NCI-H1105 treated with DMSO at 0.1 percent for 48 hours (cell line): ENCODE measurements at places on chromosomes 4 and X.

- no peak for DNase-seq
These were observed 54.1 kb downstream of the CCNI start for GRCh38 chr4:77021614-77022089.

GRCh38 chr4:24594887-24595286 lies 10.5 kb upstream of the DHX15 start:
- no peak for DNase-seq

GRCh38 chr4:76579596-76580375 lies 144.8 kb downstream of the SHROOM3 start:
- peak; percentile 79 for DNase-seq

DNA sequence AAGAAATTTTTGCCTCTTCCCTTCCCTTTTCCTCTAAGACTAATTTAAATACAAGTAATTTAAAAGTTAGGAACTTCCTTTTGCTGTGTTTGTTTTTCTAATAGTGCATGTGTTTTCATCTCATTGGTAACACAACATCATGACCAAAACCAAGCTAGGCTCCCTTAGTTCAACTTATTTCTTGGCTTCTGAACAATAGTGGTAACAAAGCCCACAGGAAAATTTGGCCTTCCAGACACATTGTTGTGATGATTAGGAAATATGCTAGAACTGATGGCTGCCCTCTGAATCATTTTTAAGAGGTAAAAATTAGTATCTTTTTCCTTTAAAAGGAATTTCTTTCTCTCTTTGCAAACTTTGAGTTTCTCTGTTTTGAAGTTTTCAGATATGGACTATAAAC lies 25.5 kb upstream of the TEC start:
- no peak for DNase-seq

- DNase-seq = no peak
These were observed 30.7 kb upstream of the WDR17 start for GRCh38 chr4:176034936-176035335.

DNA sequence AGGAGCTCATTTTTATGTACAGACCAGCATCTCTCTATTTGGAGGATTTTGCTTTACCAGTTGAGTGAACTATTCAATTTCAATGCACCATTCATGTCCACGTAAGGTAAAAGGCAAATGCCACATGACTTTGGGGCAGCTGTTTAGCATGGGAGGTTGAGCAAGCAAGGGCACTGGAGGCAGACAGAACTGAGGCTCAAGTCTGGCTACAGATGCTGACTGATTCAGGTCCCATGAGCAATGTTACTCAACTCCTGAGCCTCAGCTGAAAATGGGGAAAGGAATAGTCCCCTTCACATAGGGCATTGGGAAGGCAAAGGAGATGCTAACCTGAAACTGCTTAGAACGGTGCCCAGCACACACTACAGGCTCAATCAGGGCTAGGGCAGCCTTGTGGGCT lies 93.0 kb upstream of the MTM1 start:
- no peak for DNase-seq

- peak; percentile 48 for DNase-seq
These were observed 24.3 kb upstream of the PGM2 start for GRCh38 chr4:37802068-37802666.

GRCh38 chrX:1676866-1677265 lies 62.0 kb downstream of the ASMT start:
- no peak for DNase-seq

DNA sequence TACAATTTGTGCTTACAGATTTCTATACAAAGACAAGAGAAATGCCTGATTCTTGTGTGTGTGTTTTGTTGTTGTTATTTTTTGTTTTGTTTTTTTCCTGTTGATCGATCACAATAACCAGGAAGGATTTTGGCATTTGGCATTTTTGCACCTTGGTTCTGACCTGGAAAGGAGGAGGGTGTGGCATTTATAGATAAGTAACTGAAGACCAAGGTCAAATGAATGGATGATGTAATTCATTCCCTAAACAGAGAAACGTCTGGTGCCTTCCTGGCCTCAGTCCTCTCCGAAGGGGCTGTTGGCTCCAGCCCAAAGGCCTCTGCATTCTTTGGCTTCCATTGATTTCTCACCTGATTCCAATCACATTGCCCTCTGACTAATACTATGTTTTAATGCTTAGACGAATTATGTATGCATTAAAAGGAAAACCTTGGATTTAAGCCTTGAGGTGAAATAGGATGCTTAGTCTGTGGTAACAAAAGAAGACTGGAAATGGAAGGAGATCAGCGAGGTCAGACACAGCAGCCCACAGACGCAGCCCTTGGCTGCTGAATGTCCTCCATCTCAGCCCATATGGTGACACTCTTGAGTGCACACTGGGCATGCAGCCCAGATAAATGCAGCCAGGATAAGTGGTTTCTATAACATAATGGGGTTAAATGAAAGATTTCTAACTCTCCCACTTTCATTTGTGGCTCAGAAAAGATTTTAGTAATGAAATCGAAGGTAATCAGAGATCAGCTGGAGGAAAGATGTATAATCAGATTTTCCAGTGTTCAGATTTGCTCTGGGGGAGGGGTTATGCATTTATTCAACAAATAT lies 60.5 kb upstream of the TRIM2 start:
- DNase-seq = peak; percentile 81

DNA sequence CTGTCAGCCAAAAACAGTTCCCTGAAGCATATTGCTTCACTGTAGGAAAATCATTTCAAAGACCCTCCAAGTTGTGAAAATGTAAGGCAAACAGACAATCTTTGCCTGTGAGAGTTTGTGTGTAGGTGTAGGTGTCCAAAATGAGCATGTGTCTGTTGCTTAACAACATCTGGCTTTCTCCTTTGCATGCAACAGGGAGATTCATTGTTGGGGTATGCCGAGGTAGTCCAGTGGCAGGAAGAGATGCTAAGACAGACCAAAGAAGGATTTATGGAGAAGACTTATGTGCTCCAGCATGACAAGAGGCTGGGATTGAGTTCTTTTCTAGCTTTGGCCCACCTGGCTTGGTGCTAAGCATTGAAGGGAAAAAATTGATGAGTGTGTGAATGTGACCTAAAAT lies 29.8 kb upstream of the SMAD1 start:
- DNase-seq = no peak

DNA sequence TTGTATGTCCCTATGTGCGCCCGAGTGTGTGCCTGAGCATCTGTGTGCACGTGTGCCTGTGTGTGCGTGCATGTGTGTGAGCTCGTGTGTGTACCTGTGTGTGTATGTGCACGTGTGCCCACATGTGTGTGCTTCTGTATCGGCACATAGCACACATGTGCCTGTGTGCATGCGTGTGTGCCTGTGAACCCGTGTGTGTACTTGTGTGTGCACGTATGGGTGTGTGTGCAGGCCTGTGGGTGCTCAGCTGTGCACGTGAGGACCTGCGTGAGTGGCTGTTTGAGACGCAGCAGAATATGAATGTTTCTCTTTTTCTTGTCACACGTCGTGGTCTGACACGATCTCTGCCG lies 4.3 kb downstream of the AKAP17A start:
- no peak for DNase-seq

- no peak for DNase-seq
These were observed 46.0 kb downstream of the FNIP2 start for GRCh38 chr4:158814636-158815330.
